ENCODE measurements at places on chromosomes 13 and 19.
A peak's percentile ranks its signal among the peaks of the same experiment; 100 is the strongest.

- DNase-seq: no peak
These were observed 59.6 kb downstream of the GPALPP1 start for GRCh38 chr13:45048890-45049407.

- no peak for DNase-seq
These were observed 3.0 kb downstream of the CERS4 start for GRCh38 chr19:8212212-8212611.

DNA sequence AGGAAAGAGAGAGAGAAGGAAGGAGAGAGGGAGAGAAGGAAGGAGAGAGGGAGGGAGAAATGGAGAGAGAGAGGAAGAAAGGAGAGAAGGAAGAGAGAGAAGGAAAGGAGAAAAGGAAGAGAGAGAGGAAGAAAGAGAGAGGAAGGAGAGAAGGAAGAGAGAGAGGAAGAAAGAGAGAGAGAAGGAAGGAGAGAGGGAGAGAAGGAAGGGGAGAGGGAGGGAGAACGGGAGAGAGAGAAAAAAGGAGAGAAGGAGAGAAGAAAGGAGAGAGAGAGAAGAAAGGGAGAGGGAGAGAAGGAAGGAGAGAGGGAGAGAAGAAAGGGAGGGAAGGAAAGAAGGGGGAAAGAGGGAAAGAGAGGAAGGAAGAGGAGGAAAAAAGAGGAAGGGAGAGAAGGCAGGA is 1070.7 kb downstream of the UQCRFS1 start:
- no peak for DNase-seq

GRCh38 chr13:74052402-74052928 is 81.7 kb downstream of the KLF12 start:
- no peak for DNase-seq

GRCh38 chr19:8396563-8397203 is 6.5 kb downstream of the RAB11B start:
- DNase-seq: peak; percentile 56

DNA sequence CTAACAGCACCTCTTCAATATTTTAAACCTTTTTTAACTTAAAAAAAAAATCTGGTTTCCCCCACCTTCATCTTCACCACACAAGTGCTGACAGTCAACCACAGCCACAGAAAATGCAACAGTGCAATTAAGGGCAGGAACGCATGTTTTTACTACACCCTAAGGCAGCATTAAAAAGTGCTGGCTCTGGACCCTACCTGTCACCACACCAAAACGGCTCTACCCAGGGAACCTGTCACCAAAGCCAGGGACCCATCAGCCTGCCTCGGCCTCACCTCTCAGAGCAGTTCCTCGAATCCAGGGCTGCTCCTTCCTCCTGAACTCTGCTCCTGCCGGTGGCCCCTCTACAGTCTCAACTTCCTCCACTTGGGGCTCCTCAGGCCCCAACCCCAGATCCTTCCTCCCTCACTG is 22.5 kb upstream of the SLC35E1 start:
- no peak for DNase-seq

- no peak for DNase-seq
These were observed 149.1 kb downstream of the KLF12 start for GRCh38 chr13:73984949-73985691.

DNA sequence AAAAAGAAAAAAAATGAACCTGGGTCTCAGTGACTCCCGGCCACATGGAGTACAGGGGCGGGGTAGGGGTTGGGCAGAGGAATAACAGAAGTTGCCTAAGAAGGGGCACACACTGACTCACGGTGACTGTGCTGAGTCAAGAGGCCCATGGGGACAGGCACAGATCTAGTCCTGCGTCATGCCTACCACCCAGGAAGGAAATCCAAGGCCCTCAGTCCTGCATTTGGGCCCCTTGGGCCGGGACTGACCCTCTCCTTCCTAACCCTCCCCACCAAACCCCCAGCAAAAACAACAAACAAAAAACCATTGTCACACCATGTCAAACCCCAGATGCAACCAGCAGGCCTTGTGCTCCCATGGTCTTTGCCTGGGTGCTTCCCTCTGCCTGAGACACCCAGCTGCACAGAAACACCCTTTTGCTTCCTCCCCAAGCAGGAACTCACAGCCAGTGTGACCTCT is 9.6 kb upstream of the NOTCH3 start:
- DNase-seq: no peak

GRCh38 chr13:30412346-30412745 is 9.9 kb upstream of the UBE2L5 start:
- no peak for DNase-seq

Data from muscle of back (tissue), 13 donors.